ENCODE measurements at places on chromosomes 7 and 10. TPM values are rescaled to one million over a fixed set of nuclear protein-coding genes. Genes with fewer than 3 reads are reported as not detected.

Gene CLDN15
- total RNA-seq = 12.9 TPM

Gene VGF
- 8.9 TPM for total RNA-seq

Gene TRPV5
- not detected for total RNA-seq

Gene CYP2C9
- total RNA-seq = not detected

Gene C10orf67
- not detected for total RNA-seq

Gene WDR86
- total RNA-seq = not detected

Gene PLXDC2
- total RNA-seq = not detected

Gene GRM3
- not detected for total RNA-seq

Gene OR2A42
- not detected for total RNA-seq

Gene NEURL1
- 0.50 TPM for total RNA-seq

Gene PRSS37
- total RNA-seq = not detected

Gene OPN4
- not detected for total RNA-seq

Gene TMEM196
- not detected for total RNA-seq

Gene OGDH
- total RNA-seq = 28.9 TPM

Gene ZP3
- total RNA-seq = 17.6 TPM

Gene PRKCQ
- total RNA-seq = 3.9 TPM

Gene SH2D4B
- not detected for total RNA-seq

Gene UNCX
- not detected for total RNA-seq
